Parietal lobe (tissue), 2 donors: ENCODE measurements at places on chromosomes 3 and 15. TPM values are rescaled to one million over a fixed set of nuclear protein-coding genes. Genes with fewer than 3 reads are reported as not detected.

CLCN2 gene
- total RNA-seq, result 15.0 TPM

IQGAP1 gene
- total RNA-seq, result 109 TPM

RTP4 gene
- total RNA-seq, result not detected

FNDC3B gene
- total RNA-seq, result 31.0 TPM

CHRM5 gene
- 0.63 TPM for total RNA-seq

TKT gene
- total RNA-seq, result 120 TPM

IQCF5 gene
- total RNA-seq, result not detected

IFT80 gene
- total RNA-seq, result 103 TPM

B3GALNT1 gene
- 88.3 TPM for total RNA-seq

GOLGA8N gene
- total RNA-seq, result 3.1 TPM

SERPINI2 gene
- 2.2 TPM for total RNA-seq

SEMA6D gene
- 85.1 TPM for total RNA-seq

MCF2L2 gene
- total RNA-seq, result 57.3 TPM

AGBL1 gene
- 2.5 TPM for total RNA-seq

ECE2 gene
- total RNA-seq, result 6.9 TPM
